Caco-2 (cell line): ENCODE measurements at places on chromosomes 7 and 10. TPM values are rescaled to one million over a fixed set of nuclear protein-coding genes. Genes with fewer than 3 reads are reported as not detected.

DNA sequence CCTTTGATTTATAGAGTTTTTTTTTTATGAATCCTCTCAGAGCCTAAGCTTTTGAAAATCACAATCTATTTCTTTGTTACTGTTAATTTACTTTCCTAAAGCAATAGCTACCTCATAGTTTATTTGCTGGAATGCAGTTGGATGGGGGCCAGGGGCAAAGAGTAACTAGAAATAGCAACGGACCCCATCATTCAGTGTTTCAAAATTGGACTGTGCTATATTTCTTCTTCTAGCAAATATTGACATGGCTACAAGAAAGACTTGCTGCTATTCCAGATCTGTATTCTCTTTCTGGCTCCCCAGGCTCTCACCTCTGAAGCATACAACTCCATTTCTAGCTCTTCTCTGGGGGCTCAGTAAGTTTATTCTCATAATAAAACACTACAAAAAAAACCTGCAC is 661.6 kb upstream of the NRG3 start:
- no peaks in the 10 kb centered on the region for H3K4me1 ChIP-seq
- H3K36me3 ChIP-seq = no peaks in the 10 kb centered on the region
- no peaks in the 10 kb centered on the region for H3K27me3 ChIP-seq
- H3K4me3 ChIP-seq = no peak overlapping the region

GRCh38 chr7:22485189-22485588 is 14.8 kb downstream of the STEAP1B start:
- H3K36me3 ChIP-seq = no peaks in the 10 kb centered on the region
- no peaks in the 10 kb centered on the region for H3K27me3 ChIP-seq
- no peak overlapping the region for H3K27ac ChIP-seq
- DNase-seq = no peak
- no peaks in the 10 kb centered on the region for H3K4me1 ChIP-seq

DNA sequence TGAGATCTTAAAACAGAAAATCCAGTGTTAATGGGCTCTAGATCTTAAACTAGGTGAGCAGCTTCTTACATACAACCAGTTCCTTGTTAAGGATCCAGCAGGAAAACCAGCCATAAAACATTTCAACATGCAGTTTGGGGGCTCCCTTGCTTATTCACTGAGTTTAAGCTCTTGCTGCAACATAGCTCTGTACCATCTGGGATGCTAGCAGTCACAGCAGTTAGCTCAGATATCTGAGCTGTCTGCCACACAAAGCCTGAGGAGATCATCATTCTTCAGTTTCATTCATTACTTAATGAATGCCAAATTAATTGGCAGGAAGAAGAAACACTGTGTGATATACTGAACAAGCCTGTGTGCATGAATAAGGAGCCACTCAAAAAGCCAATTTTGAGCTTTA is 62.8 kb downstream of the PODXL start:
- H3K27ac ChIP-seq = no peak overlapping the region
- H3K4me3 ChIP-seq = no peak overlapping the region
- H3K27me3 ChIP-seq = no peaks in the 10 kb centered on the region
- no peaks in the 10 kb centered on the region for H3K36me3 ChIP-seq
- H3K4me1 ChIP-seq = no peaks in the 10 kb centered on the region

GRCh38 chr7:100366411-100367250 is 6.7 kb upstream of the PILRA start:
- DNase-seq = no peak
- H3K36me3 ChIP-seq = no peaks in the 10 kb centered on the region
- H3K27me3 ChIP-seq = no peaks in the 10 kb centered on the region
- H3K4me3 ChIP-seq = no peak overlapping the region
- peak overlapping the region; percentile 82 for H3K27ac ChIP-seq
- no peaks in the 10 kb centered on the region for H3K4me1 ChIP-seq

GRCh38 chr10:103833731-103834365 is 21.5 kb downstream of the SH3PXD2A start:
- no peaks in the 10 kb centered on the region for H3K27me3 ChIP-seq
- no peaks in the 10 kb centered on the region for H3K36me3 ChIP-seq
- H3K27ac ChIP-seq = no peak overlapping the region
- peaks cover 47% of the 10 kb centered on the region for H3K4me1 ChIP-seq

- no peak overlapping the region for H3K27ac ChIP-seq
- no peaks in the 10 kb centered on the region for H3K36me3 ChIP-seq
- no peaks in the 10 kb centered on the region for H3K4me1 ChIP-seq
- DNase-seq = no peak
- H3K4me3 ChIP-seq = no peak overlapping the region
Measured at GRCh38 chr10:63986536-63986935, 465.3 kb downstream of the REEP3 start.

- H3K27ac ChIP-seq = no peak overlapping the region
- DNase-seq = no peak
- H3K27me3 ChIP-seq = no peaks in the 10 kb centered on the region
- H3K4me3 ChIP-seq = no peak overlapping the region
- H3K36me3 ChIP-seq = peaks cover 1% of the 10 kb centered on the region
- peaks cover 5% of the 10 kb centered on the region; the same call in 1 of the 2 replicates for H3K4me1 ChIP-seq
Measured at GRCh38 chr7:106277976-106278375, 6.8 kb downstream of the NAMPT start.

- DNase-seq = no peak
- H3K4me1 ChIP-seq = no peaks in the 10 kb centered on the region
- no peak overlapping the region for H3K4me3 ChIP-seq
- no peak overlapping the region for H3K27ac ChIP-seq
- no peaks in the 10 kb centered on the region for H3K27me3 ChIP-seq
- no peaks in the 10 kb centered on the region for H3K36me3 ChIP-seq
Measured at GRCh38 chr7:18294411-18294810, 201.1 kb upstream of the HDAC9 start.

Gene SPDYE2
- total RNA-seq = not detected in 2 replicates

Gene HPSE2
- not detected in 2 replicates for total RNA-seq

Gene VGF
- total RNA-seq = 1.2 and 1.3 TPM in 2 replicates

Gene TMEM72
- total RNA-seq = not detected in 2 replicates

Gene ASZ1
- not detected in 2 replicates for total RNA-seq
